ENCODE measurements at places on chromosomes 2 and 18.

DNA sequence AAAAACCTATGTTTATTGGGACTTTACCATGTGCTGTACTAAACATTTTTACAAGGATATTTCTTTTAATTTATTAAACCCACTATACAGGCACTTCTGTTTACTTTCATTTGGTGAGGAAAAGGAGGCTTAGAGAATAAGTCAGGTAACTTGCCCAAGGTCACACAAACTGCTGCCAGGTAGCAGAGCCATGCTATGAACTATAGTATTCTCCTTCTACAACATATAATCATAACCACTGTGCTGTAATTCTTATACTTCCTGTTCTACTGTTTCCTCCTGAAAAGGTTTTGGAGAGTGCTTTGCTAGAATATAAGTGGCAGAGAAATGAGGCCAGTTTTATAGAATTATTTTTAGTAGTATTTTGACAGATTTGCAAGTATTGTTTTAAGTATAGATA, 29.5 kb downstream of the SLC39A10 start:
- no peak for DNase-seq

- no peak for DNase-seq
These were observed 1621.3 kb downstream of the SUCLG1 start for GRCh38 chr2:82837588-82838304.

- DNase-seq = no peak
These were observed 151.5 kb upstream of the PKDCC start for GRCh38 chr2:41896186-41896846.

GRCh38 chr18:22639026-22639463, 221.3 kb upstream of the CTAGE1 start:
- no peak for DNase-seq

- DNase-seq = peak; percentile 34
These were observed 65.8 kb downstream of the ETAA1 start for GRCh38 chr2:67462738-67463496.

GRCh38 chr2:18124116-18124835, 245.8 kb downstream of the KCNS3 start:
- DNase-seq = no peak

DNA sequence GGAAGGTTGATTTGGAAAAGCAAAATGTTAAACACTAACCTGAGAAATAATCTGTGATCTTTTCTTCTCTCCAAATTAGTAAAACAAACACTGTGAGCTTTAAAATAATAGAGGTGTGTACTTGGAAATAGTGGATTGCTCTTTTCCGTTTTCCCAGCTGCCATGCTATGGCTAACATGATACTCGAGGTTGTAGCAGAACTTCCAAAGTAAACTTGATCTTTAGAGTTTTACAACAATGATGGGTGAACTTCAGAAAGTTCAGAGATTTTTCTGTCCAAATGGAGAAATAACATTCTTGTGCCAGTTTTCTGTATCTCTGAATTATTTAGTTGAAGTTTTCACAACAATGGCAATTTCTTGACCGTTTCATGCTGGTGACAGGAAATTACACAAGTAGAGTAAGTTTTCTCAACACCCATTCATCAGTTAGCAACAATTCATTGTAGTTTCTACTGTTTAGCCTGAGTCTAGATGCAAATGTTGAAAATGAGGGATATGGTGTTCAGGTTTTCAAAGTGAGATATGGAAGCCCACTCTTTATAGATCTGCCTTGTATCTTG, 135.3 kb upstream of the CTAGE1 start:
- DNase-seq = no peak

GRCh38 chr2:188853307-188853706, 120.9 kb upstream of the COL3A1 start:
- no peak for DNase-seq

GRCh38 chr2:142285480-142285879, 154.7 kb upstream of the LRP1B start:
- DNase-seq = no peak

DNA sequence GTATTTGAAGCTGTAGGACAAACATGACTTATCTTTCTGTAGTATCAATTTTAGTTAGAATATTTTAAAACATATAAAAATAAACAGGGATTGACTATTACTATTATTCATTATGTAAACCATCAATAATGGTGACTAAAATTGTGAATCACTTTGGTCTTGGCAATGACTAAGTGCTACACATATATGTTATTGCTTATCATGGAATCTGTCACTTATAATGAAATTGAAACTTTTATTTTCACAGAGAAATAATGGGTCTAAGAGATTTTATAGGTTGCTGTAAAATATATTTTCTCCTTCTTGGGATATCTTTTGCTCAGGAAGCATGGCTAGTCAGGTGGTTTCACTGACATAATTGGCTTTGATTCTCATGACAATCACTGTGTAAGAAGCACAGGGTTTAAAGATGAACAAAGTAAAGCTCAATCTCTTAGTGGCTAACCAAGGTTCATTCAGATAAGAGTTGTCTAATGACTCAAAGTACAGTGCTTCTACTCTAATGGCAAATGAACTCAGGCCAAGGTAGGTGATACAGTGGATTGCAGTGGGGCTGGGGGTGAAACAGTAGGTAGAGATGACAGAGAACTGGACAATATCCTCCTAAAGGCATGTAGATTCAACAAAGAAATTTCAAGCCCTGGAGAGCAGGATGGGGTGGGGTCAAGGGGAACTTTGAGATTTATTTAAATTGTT, 98.6 kb upstream of the FANCL start:
- no peak for DNase-seq

- DNase-seq = no peak
These were observed 5.7 kb downstream of the CEP68 start for GRCh38 chr2:65061910-65062339.

DNA sequence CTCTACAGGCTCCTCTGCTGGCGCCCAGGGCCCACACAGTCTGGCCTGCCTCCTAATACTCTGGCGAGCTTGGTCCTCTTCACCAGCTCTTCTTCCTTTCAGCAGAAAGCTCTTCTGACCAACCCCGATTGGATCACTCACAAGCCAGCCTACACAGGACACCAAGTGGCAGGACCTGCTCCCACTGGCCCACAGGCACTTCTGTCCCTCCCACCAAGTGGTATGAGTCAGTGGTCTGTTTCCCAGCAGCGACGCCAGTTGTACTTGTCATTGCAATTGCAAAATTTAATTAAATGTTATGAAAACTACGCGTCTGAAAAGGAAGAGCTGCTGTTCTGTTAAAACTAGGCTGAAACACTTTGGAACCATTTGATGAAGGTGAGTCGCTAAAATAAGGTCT, 46.7 kb downstream of the NDUFA10 start:
- DNase-seq = no peak

DNA sequence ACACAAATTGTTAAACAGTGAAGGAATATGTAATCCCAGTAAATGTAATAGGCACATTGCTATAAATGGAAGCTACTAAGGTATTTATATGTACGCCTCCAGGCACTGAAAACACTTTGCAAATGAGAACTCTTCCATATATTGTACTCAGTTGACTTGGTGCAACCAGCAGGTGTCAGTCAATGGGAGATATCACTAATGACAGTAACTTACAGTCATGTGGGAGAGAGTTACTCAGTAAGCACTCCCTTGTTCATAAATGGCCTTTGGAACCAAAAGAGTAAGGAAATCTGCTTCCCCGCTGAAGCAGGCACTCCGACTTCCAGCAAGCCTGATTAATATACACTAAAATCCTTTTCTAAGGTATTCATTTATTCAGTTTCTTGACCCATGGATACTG, 5.9 kb downstream of the MDH1 start:
- no peak for DNase-seq

- DNase-seq = no peak
These were observed 119.5 kb downstream of the LRRTM1 start for GRCh38 chr2:80185091-80185490.

- DNase-seq = no peak
These were observed 118.7 kb downstream of the VAPA start for GRCh38 chr18:10032331-10033015.

DNA sequence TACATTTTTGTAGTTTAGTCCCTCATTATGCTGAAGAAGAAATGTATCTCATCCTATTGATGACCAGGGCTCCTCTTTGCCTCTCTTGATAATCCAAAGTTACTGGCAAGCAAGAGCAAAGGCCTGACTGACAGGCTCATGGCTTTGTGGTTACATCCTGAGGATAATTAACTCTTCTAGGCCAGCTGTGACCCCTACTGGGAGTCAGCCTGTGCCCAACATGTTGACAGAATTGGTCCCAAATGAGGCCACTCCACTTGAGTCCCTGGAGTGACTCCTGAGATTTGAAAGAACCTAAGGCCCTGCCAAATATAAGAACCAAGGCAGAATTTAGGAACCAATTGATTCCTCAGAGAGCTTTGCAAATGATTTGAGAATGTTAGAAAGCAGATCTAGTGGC, 973.8 kb upstream of the CELF4 start:
- DNase-seq = peak; percentile 13

DNA sequence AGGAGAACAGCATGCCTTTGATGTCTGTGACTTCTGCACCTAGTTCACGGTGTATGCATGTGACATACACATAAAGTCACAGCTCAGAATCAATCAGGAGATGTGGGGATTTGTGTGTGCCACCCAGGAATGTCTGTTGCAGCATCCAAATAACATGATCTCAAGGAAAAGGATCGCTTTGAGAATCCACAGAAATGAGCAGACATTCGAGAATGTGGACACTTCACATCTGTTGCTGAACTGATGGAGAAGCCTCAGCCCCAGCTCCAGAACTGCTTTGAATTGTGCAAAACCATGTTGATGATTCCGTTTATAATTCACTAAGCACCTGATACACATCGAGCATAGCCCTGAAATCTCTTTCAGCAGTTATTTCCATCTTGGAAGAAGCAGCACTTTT, 208.6 kb downstream of the CMPK2 start:
- DNase-seq = no peak

GRCh38 chr18:53843113-53843760, 381.2 kb downstream of the MBD2 start:
- no peak for DNase-seq

DNA sequence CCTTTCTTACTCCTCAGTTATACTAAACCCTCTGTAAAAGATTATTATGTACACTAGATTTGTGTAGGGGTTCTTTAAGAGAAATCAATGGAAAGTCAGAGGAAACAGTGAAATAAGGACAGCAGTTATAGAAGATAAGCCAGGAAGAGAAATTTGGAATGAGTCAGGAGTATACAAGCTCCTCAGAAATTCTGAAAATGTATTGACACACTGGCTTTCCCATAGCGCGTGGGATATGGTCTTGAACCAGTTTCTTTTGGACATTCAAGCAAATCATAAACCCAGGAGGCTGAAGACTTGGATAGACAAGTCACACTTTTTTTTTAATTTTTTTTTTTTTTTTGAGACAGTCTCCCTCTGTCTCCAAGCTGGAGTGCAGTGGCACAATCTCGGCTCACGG, 316.1 kb upstream of the MMADHC start:
- no peak for DNase-seq

GRCh38 chr18:45837283-45838070, 12.0 kb downstream of the SIGLEC15 start:
- DNase-seq = no peak

- peak; percentile 41 for DNase-seq
These were observed 166.8 kb downstream of the BCL2 start for GRCh38 chr18:63152791-63153190.

DNA sequence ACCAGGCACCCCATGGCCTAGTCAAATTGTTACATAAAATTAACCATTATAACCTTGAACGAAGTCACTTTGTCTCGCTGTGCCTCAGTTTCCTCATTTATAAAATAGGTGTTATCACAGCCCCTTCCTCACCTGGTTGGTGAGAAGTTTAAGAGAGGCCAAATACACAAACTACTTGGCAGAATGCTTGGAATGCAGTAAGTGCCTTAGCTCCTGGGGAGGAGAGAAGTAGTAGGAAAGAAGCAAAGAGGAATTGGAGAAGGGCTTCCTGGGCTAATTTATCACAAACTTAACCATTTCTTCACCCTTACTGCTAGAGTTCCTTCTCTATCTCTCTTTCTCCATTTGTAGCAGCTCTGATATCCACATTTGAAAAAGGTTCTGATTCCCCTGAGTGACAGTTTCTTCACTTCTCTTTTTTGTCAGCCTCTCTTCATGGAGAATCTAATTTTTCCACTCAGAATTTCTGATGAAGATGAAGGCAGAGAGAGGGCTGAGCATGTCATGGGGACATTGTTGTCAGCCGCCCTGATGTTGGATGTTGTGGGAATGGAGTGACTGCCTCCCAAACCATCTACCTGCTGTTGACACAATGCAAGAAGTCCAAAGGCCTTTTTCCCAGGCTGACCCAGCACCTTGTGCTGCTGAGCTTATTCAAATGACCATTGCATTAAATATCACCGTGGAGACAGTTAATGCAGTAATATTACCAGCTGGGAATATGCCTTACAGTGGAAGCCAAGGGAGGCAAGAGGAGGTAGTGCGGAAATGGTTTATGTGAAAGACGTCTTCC, 60.4 kb downstream of the BOD1L2 start:
- no peak for DNase-seq

- no peak for DNase-seq
These were observed 865.5 kb downstream of the DSC3 start for GRCh38 chr18:30177056-30177455.

- no peak for DNase-seq
These were observed 862.3 kb upstream of the POU3F3 start for GRCh38 chr2:103991591-103991990.

DNA sequence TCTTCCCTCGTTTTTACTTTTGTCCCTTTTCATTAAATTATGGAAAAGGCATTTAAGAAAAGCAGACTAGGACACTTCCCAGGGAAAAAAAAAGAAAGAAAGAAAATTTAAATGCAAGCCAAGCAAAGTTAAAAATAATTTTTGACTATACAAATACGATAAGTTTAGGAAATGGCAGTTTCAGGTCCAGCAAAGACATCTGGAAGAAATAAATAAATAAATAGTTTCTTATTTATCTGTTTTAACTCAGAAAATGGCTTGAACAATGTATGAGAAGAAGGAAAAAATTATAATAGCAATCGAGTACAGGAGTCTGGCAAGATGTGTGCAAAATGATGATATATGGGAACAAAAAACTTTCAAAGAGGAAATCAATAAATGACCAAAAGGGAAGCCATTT, 114.6 kb upstream of the NCKAP5 start:
- DNase-seq = no peak

- DNase-seq = no peak
These were observed 31.1 kb downstream of the PSME4 start for GRCh38 chr2:53939656-53940055.

DNA sequence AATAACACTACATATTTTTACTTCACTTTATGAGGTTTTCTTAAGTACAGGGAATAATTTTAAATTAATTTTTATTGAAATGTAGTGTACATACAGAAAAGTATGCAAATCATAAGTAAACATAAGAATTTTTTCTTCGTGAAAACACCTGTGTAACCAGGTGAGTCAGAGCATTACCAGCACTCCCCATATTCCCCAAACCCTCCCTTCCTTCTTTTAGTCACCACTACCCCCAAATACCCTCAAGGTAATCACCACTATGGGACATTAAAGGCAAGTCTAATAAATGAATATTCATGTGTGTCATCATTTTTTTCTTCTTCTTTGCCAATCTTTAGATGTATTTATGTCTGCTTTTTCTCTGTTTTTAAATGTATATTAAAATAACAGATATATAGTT, 139.9 kb upstream of the LTBP1 start:
- DNase-seq = no peak

GRCh38 chr2:239546541-239546940, 145.7 kb upstream of the HDAC4 start:
- DNase-seq = no peak
